ENCODE measurements at places on chromosomes 16 and 17.

DNA sequence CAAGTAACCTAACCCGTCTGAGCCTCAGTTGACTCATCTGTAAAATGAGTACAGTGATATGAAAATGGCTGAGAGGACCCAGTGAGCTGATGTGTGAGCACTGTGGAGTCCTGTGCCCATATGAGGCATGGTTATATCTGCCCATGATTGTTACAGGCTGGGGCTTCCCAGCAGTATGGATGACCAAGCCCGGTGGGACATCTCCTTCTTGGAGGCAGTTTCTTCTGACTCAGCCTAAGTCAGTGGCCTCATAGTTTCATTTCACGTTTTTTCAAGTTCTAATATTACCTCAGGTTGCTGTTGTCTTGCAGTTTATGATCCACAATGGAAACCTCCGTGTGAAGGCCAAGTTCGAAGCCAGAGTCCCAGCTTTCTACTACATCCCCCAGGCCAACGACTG, 4.8 kb downstream of the ADAP2 start:
- DNase-seq: no peak

DNA sequence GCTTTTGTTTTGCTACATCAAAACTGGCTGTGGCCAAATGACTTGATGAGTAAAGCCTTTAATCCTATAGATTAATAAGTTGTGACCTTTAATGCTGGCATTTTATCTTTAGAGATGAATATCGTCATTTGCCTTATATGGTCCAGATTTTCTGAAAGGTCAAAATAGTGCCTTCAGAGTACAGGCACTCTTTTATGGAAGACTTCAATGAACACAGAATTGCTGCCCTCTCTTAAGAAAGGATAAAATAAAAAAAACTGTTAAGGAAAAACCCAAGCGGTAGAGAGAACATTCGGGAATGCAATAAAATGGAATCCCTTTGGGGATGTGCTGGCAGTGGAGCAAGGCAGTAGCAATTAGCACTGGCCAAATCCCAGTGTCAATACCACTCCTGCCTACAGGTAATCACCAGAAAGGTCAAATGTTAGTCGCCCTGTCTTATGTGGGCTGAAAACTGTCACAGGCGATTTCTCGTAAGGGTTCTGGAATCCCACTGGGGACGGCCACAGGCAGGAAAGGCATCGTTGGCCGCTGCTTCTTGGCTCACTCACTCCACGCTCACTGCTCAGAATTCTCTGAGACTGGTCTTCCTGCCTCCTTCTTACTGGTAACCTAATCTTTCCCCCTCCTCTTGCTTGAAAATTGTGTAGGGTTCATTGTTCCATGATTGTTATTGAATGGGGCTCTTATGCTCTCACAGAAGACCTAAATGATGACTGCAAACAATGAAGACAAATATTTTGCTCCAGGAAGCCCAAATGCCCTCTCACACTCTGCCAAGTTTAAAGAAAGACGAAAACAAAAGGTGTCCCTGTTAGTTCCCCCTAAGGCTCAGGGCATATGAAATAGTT, 45.4 kb upstream of the HSBP1 start:
- DNase-seq: no peak

DNA sequence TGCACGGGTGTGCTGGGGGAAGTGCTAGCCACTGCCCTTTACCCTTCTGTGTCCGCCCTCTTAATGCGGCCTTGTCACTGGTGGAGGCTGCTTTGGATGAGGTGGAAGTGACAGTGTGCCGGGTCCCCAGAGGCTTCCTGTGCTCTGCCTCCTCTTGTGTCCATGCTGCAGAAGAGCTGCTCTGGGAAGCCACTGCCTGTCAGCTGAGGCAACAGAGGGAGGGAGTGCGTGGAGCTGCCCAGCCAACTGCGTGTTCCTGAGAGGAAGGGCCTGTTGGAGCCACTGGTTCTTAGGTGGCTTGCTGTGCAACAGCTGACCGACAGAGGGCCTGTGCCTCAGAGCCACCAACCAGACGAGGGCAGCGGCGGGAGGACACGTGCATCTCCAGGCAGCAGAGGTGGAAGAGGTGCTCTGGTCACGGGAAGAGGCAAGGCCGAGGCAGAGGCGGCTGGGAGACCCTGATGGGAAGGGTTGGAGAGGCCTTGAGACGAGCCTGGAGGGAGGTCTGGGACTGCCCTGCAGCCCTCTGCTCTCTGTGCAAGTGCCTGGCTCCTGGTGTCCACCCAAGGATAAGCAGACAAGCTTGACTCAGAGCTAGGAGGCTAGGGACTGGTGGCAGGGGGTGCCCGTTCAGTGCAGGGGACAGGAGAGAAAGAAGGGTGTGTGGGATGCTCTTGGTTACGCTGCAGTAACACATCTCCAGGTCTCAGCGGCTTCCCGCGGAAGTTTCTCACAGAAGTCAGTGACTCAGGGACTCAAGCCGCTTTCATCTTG, 25.4 kb downstream of the B9D1 start:
- no peak for DNase-seq

DNA sequence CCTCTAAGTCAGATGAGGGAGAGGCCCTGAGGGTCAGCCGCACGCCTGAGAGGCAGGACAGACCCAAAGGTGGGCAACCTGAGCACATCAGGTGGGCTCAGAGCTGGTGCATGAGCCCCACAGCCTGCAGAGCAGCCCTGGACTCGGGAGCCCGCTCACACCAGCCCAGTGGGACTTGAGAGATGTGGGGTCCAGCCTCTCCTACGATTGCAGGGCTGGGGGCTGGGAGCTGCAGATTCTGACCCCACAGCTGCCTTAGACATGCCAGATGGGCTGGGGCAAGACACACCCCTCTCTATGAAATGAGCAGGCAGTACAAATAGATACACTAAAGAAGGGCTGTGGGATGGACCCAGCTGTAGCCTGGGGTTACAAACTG, 77.1 kb upstream of the RBL2 start:
- DNase-seq: no peak

DNA sequence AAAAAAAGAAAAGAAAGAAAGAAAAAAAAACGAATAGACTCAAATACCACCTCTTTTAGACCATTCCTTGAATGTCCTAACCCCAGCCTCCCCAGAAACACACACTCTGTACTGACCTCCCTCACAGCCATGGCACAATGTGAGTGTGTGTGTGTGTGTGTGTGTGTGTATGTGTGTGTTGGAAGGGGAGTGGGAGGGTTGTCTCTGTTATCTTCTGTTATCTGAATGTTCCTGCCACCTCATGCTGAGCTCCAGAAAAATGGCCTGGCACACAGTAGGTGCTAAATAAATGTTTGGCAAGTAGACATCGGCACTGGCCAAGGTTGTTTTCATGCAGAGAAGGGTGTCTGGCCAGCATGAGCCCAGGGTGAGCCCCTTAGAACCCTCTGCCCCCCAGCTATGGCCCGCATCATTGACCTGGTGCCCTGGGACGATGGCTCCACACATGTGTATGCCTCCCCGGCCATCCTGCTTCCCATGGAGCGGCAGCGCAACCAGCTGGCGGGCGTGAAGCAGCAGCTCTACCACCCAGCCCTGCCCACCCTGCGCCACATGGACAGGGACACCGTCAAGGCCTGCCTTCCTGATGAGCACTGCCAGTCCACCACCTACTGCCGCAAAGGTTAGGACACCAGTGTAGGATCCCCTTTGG, 6.6 kb upstream of the CNGB1 start:
- DNase-seq: no peak

GRCh38 chr16:85252461-85252860, 140.2 kb upstream of the CIBAR2 start:
- peak; percentile 37 for DNase-seq

GRCh38 chr17:30299000-30299399, 7.3 kb upstream of the BLMH start:
- no peak for DNase-seq

- DNase-seq: no peak
Observed at GRCh38 chr16:80081846-80082245, 458.9 kb upstream of the DYNLRB2 start.

DNA sequence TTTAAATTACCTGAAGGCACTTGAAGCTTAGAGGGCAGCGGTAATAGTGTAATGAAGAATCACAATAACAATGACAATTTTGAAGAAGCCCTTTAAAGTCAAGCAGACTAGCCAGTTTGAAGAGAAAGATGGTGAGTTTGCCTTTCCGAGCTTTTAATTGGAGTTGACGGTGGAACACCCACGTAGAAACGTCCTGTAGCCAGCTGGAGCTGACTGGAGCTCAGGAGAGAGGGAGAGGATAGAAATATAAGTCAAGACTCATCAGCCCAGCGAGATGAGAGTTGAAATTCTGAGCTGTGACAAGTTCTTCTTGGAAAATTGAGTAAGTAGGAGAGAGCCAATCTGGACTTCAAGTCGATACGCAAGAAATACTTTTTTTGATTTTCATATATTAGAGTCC, 91.7 kb upstream of the CACNG3 start:
- no peak for DNase-seq

DNA sequence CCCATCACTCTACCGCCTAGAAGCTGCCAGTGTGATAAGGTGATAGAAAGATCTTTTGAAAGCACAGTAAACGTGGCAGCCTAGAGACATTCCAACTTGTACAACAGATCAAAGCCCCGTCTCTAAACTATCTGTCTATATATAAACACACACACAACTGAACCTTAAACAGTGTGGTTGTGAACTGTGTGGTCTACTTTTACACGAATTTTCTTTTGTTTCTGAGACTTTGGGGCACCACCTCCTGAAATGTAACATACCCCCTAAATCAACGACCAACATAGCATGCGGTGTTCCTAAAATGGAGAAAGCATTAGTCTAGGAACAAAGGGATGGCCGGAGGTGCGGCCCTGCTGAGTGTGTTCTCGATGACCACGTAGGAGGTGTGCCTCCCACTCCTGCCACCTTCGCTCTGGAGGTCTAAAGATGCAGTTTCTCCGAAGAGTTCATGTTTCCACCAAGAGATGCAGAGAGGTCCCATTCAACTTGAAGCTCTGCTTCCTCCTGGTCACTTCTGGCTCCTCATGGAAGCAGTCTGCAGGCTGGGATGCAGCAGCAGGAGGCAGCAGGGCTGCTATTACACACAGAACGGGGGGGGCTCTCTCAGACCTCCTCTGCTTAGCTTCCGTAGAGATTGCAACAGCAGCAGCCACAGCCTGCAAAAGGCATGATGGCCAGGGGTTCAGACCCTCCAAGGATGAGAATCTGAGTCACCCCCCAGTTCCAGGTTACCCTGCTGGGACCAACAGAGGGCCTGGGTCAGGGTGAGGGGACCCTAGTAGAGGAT, 22.6 kb upstream of the USP10 start:
- DNase-seq: no peak

- no peak for DNase-seq
Observed at GRCh38 chr17:8273884-8274444, 14.5 kb upstream of the RANGRF start.

DNA sequence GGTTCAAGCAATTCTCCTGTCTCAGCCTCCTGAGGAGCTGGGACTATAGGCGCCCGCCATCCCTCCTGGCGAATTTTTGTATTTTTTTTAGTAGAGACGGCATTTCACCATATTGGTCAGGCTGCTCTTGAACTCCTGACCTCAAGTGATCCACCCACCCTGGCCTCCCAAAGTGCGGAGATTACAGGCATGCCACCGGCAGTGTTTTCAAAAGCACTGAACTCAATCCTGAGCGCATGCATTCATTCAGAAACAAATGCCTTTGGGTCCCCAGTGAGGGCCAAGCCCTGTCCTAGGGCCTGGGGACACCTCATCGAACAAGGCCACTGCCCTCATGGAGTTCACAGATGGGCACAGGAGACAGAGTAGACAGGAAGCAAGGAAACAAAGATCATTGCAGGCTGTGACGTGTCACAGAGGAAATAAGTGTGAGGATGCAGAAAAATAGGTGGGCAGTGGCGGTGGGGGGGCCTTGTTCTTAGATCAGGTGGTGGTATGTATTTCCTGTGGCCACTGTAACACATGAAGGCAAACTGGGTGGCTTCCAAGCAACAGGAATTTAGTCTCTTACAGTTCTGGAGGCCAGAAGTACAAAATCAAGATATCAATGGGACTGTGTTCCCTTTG, 12.5 kb downstream of the TMEM114 start:
- no peak for DNase-seq

DNA sequence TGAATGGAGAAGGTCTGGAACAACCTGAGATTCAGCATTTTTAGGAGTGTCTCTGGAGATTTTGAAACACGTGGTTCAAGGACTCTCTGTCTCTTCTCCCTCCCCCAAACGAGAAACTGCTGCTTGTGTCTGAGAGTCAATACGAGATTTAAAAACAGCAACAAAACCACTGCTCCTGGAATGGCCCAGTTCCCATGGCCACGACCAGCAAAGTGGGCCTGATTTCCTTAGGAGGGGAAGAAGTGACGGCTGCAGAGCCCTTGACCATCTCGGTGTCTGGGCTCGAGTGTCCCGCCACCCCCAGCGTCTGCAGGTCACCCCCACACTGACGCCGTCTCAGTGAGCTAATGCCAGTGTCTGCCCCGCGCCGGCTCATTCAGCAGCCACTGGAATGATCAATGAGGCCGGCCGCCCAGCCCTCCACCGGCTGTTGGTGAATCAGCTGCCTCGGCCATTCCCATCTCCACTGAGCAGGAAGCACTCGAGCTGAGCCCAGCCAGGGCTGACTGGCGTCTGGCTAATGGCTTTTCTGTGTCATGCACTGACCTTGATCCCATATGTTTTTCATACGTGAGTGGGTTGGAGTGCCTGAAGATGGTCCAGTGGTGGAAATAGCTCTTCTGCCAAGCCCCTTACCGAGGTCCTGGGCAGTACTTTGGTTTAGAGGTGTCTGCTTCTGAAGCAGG, 151.8 kb downstream of the PITPNC1 start:
- no peak for DNase-seq

GRCh38 chr17:75689441-75689873, 22.3 kb downstream of the SAP30BP start:
- peak; percentile 78 for DNase-seq

- no peak for DNase-seq
Observed at GRCh38 chr16:555528-556473, 4.4 kb upstream of the PRR35 start.

DNA sequence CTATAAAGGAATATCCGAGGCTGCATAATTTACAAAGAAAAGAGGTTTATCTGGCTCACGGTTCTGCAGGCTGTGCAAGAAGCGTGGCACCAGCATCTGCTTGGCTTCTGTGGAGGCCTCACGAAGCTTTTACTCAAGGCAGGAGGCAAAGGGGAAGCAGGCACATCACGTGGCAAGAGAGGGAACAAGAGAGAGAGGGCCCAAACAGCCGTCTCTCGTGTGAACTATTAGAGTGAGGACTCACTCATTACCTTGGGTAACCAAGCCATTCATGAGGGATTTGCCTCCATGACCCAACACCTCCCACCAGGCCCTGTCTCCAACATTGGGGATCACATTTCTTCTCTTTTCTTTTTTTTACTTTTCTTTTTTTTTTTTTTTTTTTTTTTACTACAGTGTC, 7.5 kb upstream of the ALKBH5 start:
- no peak for DNase-seq

- no peak for DNase-seq
Observed at GRCh38 chr17:47145351-47145750, 43.7 kb downstream of the CDC27 start.

- DNase-seq: no peak
Observed at GRCh38 chr17:2689411-2690164, 22.0 kb downstream of the CLUH start.
